ENCODE measurements at places on chromosomes 4 and X.

GRCh38 chr4:24778464-24779225, 16.7 kb upstream of the SOD3 start:
- no peak for DNase-seq

GRCh38 chrX:147180886-147181285, 366.3 kb upstream of the CXorf51A start:
- DNase-seq = no peak

GRCh38 chr4:117425636-117426035, 340.3 kb upstream of the TRAM1L1 start:
- no peak for DNase-seq

- no peak for DNase-seq
Measured at GRCh38 chrX:40908857-40909475, 173.6 kb upstream of the MED14 start.

DNA sequence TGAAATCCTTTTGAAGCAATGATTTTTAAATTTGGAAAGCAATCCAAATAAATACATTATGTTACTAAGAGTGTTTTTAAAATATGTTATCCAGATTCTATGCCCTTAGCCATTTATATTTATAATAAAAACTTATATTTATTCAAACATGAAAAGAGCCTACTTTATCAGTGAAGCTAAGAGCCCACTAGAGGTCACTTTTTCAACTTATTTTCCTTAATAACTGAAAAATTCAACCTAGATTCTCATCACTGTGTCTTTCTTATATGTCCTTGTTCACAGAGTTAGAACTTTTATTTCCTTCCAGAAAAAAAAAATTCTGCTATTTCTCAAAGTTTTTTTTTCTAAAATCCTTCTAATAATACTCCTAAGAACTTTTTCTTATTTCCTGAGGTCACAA, 23.9 kb downstream of the PRDM8 start:
- DNase-seq = no peak

GRCh38 chrX:123169247-123169901, 14.7 kb upstream of the GRIA3 start:
- DNase-seq = no peak

DNA sequence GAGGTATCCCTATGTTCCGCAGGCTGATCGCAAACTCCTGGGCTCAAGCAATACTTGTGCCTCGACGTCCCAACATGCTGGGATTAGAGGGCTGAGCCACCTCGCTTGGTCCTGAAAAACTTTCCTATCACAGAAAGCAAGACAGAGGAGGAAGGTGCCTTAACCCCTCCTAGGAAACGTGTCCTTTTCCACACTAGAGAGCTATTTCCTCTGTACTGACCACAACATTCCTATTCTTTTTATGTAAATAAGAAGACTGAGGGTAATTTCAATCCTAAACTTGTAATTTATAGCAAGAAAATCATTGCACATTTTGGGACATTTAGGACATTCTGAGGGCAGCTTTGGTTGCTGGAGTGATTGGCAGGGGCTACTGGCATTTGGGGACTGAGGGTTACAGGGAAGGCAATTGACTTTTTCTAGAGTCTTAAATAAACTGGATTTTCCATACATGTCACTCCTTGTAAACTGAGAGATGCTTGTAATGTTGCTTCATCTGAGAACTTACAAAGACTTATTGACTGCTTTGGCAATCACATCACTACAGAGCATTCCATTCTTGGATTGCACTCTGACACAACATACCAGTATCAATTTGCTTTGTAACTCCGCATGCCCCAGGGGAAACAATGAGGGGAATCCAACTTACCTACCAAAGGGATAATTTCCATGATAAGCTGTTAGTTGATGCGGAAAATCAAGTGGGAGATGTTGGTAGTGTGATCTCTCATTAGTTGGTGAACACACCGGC, 15.6 kb downstream of the XAGE3 start:
- no peak for DNase-seq

DNA sequence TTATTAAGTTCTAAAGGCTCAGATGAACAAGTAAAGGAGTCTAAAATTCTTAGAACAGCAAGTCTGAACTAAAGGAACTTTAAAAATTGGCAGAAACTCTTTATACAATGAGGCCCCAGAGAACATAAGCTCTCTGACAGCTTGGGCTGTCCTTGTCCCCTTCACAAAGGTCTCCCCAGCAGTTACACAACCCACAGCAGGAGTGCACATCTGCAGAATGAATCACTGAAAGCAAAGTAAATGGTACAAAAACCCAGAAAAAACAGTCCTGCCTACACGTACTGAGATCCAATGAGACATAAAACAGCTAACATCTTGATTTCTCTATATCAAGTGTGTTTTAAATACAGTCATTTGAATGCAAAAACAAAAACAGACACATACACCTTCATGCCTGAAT, 18.7 kb downstream of the RBBP7 start:
- no peak for DNase-seq

DNA sequence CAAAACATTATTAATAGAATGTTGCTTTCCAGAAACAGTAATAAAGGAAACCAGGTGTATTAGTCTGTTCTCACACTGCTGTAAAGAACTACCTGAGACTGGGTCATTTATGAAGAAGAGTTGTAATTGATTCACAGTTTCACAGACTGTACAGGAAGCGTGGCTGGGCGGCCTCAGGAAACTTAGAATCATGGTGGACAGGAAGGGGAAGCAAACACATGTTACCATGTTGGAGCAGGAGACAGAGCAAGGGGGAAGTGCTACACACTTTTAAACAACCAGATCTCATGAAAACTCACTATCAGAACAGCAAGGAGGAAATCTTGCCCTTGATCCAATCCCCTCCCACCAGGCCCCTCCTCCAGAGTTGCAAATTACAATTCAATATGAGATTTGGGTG, 815.8 kb downstream of the TRIML1 start:
- no peak for DNase-seq

- DNase-seq = no peak
Measured at GRCh38 chr4:25184056-25184455, 23.8 kb upstream of the SEPSECS start.

GRCh38 chr4:146245850-146246249, 31.5 kb downstream of the REELD1 start:
- no peak for DNase-seq

GRCh38 chr4:121126449-121127006, 37.6 kb downstream of the TNIP3 start:
- no peak for DNase-seq

- DNase-seq = no peak
Measured at GRCh38 chr4:37799941-37800554, 26.4 kb upstream of the PGM2 start.

DNA sequence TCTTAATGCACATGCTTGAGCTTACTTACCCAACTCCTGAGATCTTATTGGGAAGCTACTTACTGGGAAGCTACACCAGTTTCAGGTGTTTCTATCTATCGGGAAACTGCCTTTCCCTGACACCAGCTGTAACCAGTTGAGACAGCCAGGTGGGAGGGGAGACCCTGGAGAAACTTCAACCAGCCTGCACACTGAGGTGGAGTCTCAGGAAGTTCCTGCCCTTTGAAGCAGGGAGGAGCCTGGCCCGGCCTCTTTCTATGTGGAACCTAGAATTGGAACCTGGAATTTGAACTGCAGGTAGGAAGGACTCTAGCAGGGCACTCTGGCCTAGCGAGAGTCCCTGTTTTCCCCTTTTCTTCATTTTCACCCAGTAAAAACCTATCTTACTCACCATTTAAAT, 425.8 kb upstream of the PABPC4L start:
- DNase-seq = no peak

DNA sequence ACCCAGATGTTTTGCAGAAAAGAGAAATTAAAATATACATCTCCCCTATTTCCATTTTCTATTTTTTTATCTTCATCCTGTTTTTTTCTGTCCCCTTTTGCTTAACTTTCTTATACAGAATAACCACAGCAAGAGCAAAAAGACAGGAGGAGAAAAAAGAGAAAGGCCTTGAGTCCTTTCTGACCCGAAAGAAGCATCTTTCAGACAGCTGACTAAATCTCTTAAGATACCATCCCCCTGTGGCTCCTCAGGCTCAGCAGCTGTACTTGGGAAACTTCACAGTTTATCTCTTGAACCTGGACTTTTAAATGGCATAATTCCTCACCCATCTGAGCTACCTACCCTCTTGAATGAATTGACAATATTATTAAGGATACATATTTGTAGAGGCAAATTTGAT, 100.2 kb downstream of the FIP1L1 start:
- no peak for DNase-seq

DNA sequence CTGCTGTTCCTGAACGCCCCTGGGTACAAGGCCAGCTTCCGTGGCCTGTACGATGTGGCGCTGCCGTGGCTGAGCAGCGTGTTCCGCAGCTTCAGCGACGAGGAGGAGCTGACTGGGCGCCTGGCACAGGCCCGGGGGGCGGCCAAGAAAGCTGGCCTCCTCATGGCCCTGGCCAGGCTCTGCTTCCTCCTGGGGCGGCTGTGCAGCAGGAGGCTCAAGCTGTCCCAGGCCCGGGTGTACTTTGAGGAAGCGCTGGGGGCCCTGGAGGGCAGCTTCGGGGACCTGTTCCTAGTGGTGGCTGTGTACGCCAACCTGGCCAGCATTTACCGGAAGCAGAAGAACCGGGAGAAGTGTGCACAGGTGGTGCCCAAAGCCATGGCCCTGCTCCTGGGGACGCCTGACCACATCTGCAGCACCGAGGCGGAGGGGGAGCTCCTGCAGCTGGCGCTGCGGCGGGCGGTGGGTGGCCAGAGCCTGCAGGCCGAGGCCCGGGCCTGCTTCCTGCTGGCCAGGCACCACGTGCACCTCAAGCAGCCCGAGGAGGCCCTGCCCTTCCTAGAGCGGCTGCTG, 28.2 kb downstream of the SH3TC1 start:
- DNase-seq = no peak

- no peak for DNase-seq
Measured at GRCh38 chr4:127870688-127871087, 10.0 kb upstream of the PLK4 start.

DNA sequence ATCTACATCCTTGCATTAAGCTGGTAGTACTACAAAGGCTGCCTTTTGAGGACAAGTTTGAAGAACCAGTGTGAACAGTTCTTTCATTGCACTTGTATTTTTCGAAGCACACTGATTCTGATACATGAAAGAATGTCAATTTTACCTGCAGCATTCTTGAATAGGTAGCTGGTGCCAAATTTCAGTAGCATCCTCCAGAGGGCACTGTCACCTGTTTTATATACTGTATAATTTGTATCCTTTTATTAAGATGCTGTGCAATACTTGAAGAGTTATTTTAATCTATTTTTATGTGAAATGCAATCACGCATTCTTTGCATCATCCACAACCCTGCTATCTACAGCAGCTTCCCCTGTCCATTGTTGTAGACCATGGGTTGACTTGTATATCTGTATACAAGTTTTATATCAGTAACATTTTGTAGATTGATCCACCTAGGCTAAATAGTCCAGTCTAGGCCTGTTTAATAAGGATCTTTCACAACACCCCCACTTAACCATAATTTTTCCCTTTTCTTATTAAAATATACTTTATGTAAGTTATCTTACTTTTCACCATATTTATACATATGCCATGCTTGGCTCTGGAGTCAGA, 325.7 kb downstream of the PCDH7 start:
- DNase-seq = no peak

- DNase-seq = no peak
Measured at GRCh38 chr4:6277935-6278800, 8.5 kb downstream of the WFS1 start.

GRCh38 chr4:153137677-153138630, 66.3 kb upstream of the TRIM2 start:
- DNase-seq = no peak

DNA sequence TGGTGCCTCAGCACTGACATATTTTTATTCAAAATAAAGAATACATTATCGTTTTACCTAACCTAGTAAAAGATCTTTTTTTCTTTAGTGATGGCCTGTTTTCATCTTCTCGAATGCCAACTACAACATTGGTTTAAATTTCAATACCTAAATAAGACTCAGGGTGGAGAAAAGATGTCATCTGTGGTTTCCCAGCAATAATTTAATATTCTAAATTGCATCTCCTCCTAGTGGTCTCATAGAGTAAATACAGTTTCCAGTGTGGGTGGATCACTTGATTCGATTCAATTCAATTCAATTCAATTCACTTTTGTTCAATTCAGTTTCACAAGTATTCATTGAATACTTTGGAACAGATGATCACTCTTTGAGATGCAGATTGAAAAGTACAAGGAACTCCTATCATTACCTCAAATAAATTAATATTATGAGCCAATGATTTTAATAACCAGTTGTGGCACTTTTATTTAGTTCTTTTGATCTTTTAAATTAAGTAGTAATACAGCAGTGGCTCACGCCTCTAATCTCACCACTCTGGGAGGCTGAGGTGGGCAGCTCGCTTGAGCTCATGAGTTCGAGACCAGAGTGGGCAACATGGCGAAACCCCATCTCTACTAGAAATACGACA, 427.2 kb downstream of the FAT4 start:
- DNase-seq = no peak

GRCh38 chr4:143713955-143714625, 13.6 kb upstream of the FREM3 start:
- DNase-seq = no peak

- DNase-seq = peak; percentile 83
Measured at GRCh38 chrX:55056820-55057674, 17.8 kb upstream of the PAGE2B start.

- DNase-seq = no peak
Measured at GRCh38 chrX:109739625-109740432, 6.8 kb upstream of the ACSL4 start.

DNA sequence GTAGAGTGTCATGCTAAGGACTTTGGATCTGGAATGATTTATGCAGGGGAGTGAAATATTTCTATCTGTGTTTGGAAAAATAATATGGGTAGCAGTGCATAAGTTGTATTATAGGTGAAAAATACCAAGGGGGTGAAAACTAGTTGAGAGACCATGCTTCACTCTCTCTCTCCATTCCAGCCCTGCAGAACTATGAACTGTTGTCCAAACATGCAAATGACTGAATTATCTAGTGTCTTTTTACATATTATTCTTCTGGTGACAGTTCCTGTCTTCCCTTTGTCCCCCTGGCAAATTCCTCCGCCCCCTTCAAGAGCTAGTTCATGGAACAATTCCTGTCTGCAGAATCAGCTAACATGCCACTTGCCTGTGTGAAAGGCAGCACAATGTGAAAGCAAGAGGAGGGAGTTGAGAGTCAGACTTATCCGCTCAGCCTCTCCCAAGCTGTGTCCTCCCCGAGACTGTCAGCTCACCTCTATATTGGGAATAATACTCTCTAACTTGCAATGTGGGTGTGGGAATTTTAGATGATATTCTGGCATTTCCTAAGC, 2.3 kb downstream of the PF4 start:
- no peak for DNase-seq

GRCh38 chr4:18664171-18664570, 642.6 kb upstream of the LCORL start:
- DNase-seq = no peak

DNA sequence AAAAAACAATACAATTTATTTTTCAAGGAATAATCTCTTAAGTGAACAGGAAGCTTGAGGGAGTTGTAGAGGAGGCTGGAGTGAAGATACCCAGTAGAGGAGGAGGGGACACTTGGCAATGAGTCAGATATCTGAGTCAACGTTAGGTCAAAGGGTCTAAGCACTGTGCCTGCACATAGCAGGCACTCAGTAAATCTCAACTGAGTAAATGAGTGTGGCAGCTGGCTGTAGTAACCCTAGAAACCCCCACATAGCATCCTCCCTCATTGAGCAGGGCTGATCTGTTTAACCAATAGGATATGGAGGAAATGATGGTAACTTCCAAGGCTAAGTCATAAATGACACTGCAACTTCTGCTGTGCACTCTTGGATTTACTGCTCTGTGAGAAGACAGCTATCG, 186.0 kb upstream of the FAM241A start:
- DNase-seq = no peak
